Brain pericyte (primary cell): ENCODE measurements at places on chromosomes 2 and 18.

DNA sequence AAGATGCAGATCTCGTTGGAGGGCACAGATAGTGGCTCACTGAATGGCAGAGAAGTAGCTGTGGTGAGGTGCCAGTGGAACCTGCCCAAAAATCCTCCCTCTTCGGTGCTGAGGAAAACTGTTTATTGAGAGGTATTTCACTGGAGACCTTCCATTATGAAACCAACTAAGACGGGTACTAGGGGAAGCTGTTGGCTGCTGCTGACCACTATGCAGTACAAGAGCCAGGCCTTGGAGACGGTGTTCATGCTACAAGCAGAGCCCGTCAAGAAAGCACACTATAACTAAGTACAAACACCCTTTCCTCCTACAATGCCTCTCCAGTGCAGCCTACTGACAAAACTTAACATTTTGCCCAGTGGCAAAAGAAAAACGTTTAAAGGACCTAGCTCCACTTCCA, 4.6 kb downstream of the ARL5A start:
- no peak for DNase-seq

DNA sequence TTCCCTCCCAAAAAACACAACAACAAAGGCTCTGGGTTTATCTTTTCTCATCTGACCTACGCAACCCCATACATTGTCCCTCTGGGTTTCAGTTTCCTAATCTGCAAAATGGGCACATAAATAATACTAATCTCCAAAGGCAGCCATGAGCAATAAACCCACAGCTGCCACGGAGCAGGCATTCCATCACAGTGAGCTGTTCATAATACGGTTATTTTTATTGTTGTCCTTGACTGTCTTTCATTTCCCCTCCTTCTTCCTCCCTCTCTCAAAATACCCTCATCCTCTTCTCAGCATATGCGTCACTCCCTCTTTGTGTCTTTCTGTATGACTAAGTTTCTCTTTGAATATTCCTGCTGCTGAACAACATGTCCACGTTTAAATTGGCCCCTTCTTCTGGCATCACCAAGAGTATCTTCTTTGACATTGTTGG, 129.8 kb upstream of the CAB39 start:
- no peak for DNase-seq

- no peak for DNase-seq
These were observed 725.0 kb upstream of the SOX11 start for GRCh38 chr2:4967206-4967605.

GRCh38 chr2:214699236-214699635, 110.2 kb downstream of the BARD1 start:
- no peak for DNase-seq

DNA sequence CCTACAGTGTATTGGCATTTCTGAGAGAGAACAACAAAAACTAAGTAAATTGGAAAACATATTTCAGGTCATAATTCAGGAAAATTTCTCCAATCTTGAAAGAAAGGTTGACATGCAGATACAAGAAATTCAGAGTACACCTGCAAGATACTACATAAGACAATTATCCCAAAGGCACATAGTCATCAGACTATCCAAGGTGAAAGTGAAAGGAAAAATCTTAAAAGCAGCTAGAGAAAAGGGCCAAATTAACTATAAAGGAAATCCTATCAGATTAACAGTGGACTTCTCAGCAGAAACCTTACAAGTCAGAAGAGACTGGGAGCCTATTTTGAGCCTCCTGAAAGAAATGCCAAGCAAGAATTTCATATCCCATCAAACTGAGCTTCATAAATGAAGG, 449.0 kb upstream of the MMADHC start:
- no peak for DNase-seq

DNA sequence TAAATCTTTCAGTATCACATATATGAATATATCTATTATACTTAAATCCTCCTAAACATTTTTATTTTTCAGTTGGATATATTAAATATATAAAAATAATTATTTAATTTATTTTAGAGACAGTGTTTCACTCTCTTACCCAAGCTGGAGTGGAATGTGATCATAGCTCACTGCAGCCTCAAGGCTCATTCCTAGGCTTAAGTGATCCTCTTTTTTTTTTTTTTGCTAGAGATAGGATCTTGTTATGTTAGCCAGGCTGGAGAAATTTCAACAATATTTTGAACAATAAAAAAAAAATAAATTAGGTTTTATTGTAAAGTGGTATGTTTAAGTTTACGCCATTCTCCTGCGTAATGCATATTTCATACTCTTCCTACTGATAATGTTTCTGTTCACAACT, 4.2 kb downstream of the SPAST start:
- no peak for DNase-seq

GRCh38 chr2:64632835-64633819, 20.6 kb downstream of the SERTAD2 start:
- DNase-seq: no peak

GRCh38 chr2:149155988-149156387, 117.5 kb downstream of the LYPD6B start:
- DNase-seq: no peak

- no peak for DNase-seq
These were observed 52.4 kb downstream of the ITSN2 start for GRCh38 chr2:24307961-24308360.

- no peak for DNase-seq
These were observed 931.9 kb upstream of the SLC39A10 start for GRCh38 chr2:194725169-194725568.

GRCh38 chr2:37085731-37086147, 1.4 kb downstream of the GPATCH11 start:
- DNase-seq: no peak

DNA sequence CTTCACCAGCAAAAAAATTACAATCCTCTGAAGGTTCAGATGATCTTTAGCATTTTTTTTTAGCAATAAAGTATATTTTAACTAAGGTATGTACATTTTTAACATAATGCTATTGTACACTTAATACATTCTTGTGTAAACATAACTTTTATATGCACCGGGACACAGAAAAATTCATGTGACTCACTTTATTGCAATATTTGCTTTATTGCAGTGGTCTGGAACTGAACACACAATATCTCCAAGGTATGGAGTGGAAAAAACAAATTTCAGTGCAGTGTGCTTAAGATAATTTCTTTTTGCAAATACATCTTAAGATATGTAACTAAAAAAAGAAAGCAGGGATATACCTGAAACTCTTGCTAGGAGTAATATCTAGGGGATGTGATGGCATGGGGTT, 5.1 kb upstream of the TWSG1 start:
- DNase-seq: no peak

GRCh38 chr2:74560591-74560990, 6.1 kb downstream of the DOK1 start:
- DNase-seq: no peak

GRCh38 chr2:176814740-176815367, 397.7 kb upstream of the HNRNPA3 start:
- DNase-seq: no peak
